ENCODE measurements at places on chromosomes 13 and 19.
A peak's percentile ranks its signal among the peaks of the same experiment; 100 is the strongest.

- DNase-seq: no peak
These were observed 49.3 kb upstream of the TUBGCP3 start for GRCh38 chr13:112637017-112637801.

- DNase-seq: peak; percentile 17
These were observed 475.1 kb downstream of the FOXO1 start for GRCh38 chr13:40191186-40191980.

- DNase-seq: no peak
These were observed 23.4 kb upstream of the GATAD2A start for GRCh38 chr19:19382118-19382517.

DNA sequence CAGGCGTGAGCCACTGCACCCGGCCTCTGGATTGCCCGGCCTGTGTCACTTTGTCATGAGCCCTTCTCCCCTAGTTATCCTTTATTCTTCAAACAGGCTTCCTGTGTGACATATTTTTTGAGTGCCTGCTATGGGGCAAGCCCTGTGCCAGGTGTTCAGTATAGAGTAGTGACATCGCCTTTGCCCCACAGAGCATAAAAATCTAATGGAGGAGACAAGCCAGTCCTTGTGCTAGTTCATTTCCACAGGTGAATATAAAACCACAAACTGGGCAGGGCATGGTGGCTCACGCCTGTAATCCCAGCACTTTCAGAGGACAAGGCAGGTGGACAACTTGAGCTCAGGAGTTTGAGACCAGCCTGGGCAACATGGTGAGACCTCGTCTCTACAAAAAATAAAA, 43.2 kb downstream of the BBC3 start:
- DNase-seq: no peak

DNA sequence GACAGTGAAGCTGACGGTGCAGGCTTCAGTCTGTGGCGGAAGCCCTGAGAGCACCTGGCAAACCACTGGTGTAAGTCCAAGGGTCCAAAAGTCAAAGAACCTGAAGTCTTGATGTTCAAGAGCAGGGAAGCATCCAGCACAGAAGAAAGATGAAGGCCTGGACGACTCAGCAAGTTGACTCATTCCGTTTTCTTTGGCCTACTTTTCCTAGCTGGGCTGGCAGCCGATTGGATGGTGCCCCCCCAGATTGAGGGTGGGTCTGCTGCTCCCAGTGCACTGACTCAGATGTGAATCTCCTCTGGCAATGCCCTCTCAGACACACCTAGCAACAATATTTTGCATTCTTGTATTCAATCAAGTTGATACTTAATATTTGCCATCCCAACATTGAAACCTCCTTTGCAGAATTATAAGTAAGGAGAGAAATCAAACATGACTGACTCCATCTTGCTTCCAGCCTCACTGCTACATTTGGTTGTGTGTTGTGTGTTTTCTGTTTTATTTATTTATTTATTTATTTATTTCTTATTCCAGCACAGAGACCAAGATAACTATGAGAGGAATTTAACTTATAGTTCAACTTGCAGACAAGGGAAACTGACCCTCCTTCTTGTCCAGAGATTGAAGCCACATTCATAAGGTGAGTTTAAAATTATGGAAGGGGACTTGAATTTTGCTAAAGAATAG, 32.8 kb downstream of the IGFL2 start:
- DNase-seq: no peak

Measured in hippocampal formation (tissue), 2 donors.